ENCODE measurements at places on chromosomes 7 and 10.

GRCh38 chr7:80302636-80303035, 168.0 kb downstream of the GNAI1 start:
- DNase-seq: no peak

DNA sequence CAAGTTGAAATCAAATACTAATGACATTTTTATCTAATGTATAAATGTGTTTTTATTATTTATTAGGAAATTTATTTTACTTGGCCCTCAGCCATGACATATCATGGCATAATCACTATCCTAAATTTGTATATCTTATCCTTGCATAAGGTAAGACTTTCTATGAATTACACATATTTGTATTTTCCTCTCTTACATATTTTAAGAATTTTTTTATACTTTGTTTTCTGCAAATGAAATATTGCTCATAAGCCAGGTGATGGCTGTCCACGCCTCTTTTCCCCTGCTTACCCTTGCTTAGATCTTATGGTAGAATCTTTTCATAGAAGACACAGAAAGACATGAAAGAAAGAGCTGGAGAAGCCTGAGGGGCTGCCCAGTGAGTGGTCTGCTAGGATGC, 48.2 kb downstream of the IKZF1 start:
- no peak for DNase-seq

DNA sequence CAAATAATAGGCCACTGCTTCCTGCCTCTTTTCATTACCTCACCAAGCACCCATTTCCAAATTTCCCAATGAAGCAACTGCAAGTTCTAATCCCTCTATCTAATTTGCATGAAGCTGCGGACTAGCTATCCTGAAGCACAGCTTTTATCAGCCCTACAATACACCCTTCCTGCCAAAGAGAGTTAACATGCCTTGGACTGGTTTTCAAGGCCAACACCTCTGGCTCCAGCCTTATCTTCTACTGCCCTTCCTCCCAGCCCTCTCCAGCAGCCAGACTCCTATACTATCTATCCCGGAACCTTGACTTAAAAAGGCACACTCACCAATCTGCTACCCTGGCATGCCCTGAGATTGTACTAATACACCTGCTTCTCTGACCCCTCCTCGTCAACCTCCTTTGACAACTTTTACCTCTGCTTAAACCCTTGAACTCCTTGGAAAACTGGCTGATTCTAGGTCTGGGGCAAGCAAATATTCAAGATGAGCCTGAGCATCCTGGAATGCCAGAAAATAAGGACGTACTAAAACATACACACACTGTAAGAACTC, 73.4 kb downstream of the SGMS1 start:
- no peak for DNase-seq

- no peak for DNase-seq
Measured at GRCh38 chr10:28541717-28542365, 8.9 kb downstream of the WAC start.

DNA sequence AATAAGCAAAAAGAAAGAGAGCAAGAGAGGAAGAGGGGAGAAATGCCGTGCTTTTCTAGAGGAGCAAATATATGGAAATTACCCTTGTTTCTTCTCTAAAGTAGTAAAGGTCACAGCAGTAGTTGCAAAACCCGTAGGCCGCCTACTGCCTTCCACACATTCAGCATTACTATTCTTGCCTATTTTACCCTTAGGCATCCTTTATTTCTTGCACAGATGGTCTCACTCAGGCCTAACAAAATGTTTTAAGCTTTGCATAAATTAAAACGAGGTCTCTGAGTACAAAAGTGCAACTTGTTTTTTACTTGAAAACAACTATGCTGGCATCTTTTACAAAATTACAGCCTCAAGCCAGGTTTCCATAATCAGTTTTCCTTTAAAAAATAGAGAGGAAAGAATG, 644.6 kb downstream of the AUTS2 start:
- no peak for DNase-seq

DNA sequence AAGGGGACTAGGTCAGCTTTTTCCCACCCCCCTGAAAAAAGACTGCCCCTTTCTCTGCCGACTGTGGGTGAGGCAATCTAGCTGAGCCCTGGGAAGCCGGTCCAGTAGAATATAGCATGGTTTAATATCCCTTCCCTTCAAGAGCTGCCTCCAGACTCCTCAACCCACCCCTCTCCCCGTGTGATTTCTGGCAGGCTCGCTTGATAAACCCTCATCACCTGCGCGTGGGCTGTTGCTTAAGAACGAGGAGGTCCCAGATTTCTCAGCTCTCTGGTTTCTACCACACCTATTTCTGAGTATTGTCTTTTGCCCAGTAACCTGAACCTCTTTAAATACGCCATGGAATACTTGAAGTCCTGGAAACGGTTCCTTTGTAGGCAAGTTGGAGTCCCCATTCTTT, 2.0 kb upstream of the LRRC4 start:
- no peak for DNase-seq

DNA sequence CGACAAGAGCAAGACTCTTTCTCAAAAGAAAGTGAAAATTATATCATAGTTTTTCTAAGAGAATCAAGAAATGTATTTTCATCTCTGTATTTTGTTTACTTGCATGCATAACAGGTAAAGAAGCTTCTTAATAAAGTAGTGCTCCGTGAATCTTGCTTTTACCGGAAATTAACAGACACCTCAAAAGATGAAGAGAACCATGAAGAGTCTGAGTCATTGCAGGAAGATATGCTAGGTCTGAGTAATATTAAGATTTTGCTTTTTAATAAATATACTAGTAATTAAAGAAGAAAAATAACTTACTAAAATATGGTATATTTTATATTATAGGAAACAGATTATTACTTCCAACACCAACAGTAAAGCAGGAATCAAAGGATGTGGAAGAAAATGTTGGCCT, 39.5 kb upstream of the STOX1 start:
- DNase-seq: no peak

GRCh38 chr7:70752794-70753241, 379.1 kb upstream of the GALNT17 start:
- no peak for DNase-seq

DNA sequence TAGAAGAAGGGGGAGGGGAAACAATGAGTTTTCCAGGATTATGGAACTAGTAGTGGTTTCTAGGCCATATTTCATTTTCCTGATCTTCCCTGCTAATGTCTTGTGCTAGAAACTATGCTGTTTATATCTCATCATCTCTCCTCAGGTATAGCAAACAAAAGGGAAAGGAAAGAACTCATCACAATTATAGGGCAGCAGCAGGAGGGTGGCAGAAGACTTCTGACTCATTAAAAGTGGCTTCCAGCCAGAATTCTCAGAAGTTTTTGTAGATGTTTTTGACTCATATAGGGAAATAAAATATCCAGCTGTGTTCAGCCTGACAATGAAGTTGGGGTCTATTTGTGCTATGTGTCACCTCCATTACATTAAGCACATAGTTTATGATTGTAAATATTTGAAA, 6.5 kb downstream of the AHR start:
- DNase-seq: no peak

DNA sequence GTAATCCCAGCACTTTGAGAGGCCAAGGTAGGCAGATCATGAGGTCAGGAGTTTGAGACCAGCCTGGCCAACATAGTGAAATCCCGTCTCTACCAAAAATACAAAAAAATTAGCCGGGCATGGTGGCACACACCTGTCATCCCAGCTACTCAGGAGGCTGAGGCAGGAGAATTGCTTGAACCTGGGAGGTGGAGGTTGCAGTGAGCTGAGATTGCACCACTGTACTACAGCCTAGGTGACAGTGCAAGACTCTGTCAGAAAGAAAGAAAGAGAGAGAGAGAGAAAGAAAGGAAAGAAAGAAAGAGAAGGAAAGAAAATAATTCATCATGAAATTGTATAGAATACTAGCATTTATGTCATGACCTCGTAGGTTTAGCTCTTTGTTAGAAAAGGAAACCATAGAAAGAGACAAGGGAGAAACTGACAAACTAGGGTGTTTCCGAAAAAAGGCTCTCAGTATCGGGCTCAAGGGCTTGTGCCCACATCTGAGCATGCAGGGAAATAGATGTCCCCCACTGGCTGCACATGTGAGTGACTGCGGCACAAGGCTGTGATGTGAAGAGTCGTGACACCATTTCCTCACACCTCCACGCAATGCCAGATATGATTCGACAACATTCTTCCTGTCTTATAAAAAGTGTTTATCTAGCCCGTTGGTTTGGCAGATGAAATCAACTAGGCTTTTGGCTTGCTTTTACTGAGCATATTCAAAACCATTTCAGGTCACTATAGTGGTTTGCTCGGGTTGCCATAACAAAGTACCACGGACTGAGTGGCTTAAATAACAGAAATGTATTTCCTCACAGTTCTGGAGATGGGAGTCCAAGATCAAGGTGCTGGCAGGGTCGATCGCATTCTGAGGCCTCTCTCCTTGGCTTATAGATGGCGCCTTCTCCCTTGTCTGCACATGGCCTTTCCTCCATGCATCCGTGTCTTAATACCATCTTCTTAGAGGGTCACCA, 2.0 kb downstream of the SRGN start:
- DNase-seq: no peak

DNA sequence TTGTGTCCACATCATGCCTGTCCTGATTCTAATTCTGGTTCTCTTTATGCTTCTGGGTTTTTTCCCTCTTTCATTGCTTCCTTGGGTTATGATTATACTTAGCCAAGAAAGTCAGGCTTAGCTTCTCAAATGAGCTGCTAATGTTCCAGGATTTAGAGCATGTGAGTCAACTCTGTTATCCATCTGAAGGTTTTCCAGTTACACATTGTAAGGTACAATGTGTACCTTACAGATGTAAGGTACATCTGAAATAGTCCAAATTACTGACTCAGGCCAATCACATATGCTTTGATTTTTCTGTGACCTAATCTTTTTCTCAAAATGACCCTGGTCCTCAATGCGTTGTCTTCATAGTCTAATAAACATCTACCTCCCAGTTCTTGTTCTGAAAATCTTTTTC, 13.3 kb upstream of the MIOS start:
- no peak for DNase-seq

DNA sequence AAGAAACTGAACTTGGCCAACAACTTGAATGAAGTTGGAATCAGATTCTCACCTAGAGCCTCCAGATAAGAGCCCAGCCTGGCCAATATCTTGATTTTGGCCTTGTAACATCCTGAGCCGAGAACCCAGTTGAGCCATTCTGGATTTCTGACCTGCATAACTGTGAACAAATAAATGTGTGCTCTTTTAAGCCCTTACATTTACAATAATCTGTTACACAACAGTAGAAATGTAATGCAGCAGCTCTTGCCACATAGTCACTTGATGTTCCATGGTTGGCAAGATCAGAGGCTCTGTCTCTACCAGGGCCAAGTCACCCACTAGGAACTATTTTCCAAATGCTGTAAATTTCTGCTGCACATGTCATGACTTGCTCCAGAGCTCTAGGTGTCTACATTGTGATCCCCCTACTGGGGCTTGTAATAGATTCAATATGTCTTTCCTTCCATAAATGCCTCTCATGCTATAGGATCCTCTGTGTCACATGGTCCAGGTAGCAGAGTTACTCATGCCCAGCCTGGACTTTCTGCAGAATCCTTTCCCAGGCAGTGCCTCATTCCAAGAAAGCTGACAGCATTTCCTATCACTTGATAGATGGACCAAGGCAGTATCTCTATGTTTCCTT, 11.4 kb upstream of the RBM20 start:
- no peak for DNase-seq

DNA sequence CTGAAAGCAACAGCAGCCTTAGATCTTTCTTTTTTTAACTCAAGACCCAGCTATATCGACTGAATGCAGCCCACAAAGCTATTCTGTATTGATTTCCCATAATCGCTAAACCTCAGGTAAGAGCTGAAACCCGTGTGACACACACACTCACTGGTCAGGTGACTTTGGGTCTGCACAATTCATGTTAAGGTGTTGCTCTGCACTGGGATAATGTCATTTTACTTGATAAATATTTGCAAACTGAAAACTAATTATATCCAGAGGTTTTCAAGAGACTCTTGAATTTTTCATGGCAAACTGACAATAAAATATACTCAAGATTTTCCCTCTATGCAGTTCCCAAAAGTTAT, 33.1 kb downstream of the SCRN1 start:
- DNase-seq: no peak

DNA sequence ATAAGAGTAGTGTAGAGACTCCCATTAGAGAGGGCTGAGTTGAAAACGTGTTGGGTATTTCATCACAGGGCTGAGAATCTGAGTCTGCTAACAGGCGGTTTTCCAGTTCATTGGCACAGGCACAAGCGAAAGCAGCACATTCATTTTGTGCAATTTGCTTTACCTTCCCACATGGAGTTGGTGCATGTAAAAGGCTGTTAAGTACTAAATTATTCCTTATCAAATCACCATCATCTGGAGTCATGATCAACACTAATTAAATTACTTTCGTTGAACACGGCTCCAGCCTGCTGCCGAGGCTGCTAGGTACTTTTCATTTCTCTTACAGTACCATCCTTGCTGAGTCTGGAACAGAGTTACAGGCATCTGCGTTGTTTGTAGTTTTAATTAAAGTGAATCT, 43.8 kb downstream of the ETV1 start:
- no peak for DNase-seq

- no peak for DNase-seq
Measured at GRCh38 chr7:47044625-47045024, 537.3 kb downstream of the TNS3 start.

DNA sequence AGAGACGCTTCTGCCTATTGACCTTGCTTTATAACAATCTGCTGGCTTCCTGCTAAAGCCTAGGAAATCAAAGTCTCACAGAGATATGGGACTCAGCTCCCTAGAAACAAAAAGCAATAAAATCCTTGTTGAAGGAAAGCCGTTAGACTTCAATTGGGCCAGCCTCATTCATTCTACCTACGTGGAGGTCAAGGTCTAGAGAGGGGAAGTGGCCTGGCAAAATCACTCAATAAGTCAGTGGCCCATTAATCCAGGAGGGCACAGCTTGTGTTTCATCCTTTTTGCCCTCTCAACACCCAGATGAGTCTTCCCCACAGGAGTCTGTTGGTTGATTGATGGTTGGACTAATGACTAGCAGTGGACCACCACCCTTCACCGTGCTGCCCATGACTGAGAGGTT, 40.5 kb upstream of the ACSL5 start:
- DNase-seq: no peak

DNA sequence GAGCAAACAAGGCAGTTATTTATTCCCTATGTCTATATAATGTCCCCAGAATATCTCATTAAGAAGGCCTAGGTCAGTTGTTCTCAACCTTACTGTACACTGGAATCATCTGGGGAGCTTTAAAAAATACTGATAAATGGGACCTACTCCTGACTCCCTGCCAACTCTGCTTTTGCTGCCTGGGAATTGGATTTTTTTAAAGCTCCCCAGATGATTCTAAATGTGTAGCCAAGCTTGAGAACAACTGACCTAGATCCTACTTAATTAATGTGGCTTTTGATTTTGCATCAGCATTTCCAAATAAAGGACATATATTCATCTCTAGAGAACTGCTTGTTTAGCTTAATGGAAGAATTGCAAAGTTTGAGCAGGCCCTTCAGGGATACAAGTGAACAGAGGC, 91.7 kb upstream of the HPS1 start:
- DNase-seq: no peak

DNA sequence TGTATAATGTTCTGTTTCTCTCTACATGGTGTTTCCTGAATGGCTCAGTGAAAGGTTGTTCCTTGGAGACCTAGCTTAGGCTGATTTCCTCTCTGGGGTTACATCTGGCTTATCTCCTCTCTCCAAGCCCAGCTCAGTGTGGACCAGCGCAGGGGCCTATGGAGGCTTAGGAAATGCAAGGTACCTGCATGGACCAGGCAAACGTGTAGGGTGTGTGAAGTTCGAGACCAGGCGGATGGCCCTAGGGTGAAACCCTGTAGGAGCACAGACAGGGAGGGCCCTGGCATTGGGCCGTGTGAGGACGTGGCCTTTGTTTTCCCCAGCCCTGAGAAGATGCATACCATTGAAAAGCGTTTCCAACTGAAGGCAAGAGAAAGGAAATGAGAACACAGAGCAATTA, 59.0 kb downstream of the DOCK1 start:
- no peak for DNase-seq

Measured in NCI-H1417 treated with DMSO at 0.1 percent for 48 hours (cell line).